HFF-Myc (cell line): ENCODE measurements at places on chromosomes 6 and 20.

DNA sequence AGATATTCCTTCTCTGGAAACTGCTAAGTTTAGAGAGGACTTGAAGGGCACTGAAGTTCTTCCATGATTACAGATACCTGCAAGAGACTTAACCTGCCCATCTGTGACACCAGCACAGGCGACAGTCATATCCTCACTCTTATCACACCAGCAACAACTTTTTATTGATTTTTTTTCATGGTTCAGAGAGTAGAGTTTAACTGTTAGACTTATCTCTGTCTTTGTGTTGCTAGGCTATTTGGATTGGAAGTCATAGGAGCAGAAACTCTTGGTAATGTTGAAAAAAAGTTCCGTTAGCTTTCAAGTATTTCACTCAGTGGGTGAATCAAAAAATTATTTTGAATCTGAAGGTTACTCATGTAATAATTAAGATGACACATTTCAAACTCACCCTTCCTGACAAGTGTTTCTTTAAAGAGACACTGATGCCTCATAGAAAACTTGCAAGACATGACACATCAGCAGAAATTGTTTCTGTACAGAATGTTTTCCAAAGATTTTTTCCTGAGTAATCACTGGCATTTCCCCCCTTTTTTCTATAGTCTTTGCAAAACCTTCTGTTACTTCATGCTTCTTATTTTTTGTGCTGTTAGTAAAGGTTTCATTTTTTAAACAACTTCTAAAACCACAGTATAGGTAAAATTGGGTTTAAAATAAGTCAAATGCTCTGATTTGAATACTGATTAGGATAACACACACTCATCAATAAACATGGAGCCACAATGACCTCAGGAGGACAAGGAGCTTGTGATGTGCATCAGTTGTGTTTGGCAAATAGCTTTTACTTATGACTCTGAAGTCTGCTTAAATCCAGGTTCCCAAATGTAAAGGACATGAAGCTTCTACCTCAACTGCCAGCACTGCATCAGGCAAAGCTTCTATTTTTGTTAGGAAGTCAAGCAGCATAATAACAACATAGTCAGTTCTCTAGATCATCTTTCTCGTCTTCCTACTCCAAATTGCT, 252.9 kb upstream of the MAN1A1 start:
- DNase-seq = no peak

DNA sequence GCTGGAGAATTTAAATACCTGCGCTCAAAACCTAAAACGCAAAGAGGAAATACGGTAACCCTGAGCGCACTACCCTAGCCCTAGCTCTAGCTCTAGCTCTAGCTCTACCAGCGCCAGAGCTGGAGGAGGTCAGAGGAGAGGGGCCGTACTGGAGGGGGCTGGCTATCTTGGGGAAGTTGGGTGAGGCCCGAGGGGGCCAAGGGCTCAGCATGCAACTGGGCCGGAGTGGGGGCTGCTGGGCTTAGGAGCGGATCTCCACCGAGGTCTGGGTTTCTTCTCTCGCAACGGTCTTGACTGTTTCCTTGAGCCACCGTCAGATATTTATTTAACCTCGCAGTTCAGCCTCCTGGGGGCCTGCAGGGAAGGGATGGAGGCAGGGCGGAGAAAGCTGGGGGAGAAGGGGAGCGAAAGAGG, 91.0 kb downstream of the NCR2 start:
- DNase-seq = no peak

- no peak for DNase-seq
Observed at GRCh38 chr6:133704371-133704770, 184.5 kb upstream of the TCF21 start.

DNA sequence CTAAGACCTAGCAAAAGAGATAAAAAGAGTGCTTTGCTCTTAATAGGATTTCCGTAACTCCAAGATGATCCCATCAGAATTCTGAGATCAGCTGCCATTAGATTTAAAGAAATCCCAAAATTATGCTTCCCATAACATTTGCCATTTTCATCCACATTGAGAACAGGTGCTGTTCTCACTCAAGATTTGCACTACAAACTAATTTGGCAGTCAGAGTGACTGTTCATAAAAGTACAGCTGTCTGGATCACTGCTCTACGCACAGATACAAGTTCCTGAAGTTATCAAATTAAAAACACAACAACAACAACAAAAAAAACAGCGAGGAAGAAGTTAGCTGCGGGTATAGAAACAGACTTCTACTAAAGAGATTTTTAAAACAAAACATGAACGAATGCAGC, 58.1 kb downstream of the ASCC3 start:
- no peak for DNase-seq

- DNase-seq = no peak
Observed at GRCh38 chr6:44704240-44705150, 317.0 kb downstream of the CDC5L start.

GRCh38 chr6:7252390-7252789, 60.6 kb downstream of the SSR1 start:
- no peak for DNase-seq

DNA sequence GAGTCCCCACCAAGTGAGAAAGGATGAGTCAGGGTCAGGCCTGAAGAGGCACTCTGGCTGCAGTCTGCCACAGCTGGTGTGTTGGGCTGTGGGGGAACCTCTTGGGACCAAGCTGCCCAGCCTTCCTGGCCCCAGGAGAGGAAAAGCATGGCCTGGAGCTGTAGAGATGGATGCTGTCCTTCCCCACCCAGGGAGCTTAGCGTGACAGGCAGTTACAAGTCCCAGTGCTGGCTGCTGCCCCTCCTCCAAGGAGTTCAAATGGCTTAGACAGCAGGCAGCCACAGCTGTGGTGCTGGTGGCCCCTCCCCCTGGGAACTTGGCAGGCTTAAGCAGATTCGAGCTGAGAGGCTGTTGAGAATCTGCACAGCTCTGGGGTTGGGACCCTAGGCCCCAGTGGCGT, 253.2 kb downstream of the PLCB1 start:
- DNase-seq = no peak

GRCh38 chr6:34617231-34617630, 61.1 kb upstream of the SPDEF start:
- no peak for DNase-seq

GRCh38 chr6:15247500-15248450, 1.9 kb downstream of the JARID2 start:
- no peak for DNase-seq

GRCh38 chr6:6686176-6686575, 97.7 kb downstream of the LY86 start:
- DNase-seq = no peak

DNA sequence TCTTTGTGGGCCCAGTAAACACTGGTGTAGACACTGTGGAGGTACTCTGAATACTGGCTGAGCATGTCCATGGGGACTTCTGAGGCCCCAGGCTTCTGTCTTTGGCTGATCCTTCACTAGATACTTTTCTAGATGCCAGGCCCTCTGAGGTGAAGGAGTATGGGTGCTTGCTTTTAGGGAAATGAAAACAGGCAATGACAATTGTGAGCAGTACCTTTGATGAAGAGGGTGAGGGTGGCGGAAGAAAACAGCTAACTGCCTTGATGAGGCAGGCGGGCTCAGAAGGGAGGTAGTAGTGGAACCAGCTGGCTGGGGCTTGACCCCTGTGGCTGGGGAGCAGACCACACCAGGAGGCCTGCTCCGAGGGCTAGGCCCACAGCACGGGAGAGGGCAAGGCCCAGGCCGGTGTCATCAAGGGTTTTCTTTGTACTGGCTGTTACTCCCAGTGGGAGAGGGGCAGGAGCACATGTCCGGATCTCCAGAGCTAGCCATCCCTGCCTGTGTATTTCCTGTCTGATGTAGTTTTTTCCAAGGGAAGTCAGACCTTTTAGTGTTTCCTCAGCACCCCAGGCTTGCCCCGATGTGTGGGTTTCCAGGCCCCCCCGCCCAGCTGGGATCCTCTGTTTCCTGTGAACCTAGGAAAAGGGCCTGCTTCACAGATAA, 3.9 kb downstream of the PLCG1 start:
- no peak for DNase-seq

DNA sequence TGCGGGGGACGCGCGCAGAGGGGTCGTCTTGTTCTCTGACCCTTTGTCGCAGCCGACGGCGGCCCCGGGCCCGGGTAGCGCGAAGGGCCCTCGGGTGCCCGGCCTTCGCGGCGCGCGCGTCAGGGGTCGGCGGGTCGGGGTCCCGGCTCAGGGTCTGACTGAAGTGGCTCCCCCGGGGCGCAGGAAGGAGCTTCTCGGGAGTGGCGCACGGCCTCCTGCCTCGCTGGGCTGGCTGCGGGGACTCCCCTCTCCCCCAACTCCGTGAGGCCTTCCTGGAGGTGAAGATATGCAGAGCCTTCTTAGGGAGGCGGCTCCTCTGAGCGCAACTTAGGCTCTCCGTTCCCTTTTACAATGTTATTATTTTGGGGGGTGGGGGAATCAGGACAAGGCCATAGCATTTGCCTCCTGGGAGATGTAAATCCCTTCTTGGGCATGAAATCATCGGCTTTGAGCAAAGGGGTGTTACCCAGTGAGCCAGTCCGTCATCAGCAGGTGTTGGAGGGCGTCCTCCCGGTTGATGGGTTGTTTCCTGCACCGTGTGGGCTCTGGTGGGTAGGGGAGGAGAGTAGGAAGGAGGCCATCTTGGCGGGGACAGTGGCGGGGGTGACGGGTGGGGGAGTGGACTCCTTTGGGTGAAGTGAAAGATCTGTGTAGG, 523 bp downstream of the CDS2 start:
- no peak for DNase-seq

DNA sequence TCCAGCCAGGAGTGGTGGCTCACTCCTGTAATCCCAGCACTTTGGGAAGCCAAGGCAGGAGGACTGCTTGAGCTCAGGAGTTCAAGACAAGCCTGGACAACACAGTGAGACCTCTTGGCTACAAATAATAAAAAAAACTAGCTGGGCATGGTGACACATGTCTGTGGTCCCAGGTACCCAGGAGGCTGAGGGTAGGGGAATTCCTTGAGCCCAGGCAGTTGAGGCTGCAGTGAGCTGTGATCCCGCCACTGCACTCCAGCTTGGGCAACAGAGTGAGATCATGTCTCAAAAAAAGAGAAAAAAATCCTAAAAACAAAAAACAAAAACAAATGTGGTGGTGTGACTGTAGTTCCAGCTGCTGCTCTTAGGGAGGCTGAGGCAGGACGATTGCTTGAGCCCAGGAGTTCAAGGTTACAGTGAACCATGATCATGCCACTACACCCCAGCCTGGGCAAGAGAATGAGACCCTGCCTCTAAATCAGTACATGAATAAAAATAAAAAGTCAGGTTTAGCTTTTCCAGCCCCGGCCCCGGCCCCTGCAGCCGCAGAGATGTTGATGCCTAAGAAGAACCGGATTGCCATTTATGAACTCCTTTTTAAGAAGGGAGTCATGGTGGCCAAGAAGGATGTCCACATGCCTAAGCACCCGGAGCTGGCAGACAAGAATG, 13.5 kb upstream of the SNRPC start:
- no peak for DNase-seq

DNA sequence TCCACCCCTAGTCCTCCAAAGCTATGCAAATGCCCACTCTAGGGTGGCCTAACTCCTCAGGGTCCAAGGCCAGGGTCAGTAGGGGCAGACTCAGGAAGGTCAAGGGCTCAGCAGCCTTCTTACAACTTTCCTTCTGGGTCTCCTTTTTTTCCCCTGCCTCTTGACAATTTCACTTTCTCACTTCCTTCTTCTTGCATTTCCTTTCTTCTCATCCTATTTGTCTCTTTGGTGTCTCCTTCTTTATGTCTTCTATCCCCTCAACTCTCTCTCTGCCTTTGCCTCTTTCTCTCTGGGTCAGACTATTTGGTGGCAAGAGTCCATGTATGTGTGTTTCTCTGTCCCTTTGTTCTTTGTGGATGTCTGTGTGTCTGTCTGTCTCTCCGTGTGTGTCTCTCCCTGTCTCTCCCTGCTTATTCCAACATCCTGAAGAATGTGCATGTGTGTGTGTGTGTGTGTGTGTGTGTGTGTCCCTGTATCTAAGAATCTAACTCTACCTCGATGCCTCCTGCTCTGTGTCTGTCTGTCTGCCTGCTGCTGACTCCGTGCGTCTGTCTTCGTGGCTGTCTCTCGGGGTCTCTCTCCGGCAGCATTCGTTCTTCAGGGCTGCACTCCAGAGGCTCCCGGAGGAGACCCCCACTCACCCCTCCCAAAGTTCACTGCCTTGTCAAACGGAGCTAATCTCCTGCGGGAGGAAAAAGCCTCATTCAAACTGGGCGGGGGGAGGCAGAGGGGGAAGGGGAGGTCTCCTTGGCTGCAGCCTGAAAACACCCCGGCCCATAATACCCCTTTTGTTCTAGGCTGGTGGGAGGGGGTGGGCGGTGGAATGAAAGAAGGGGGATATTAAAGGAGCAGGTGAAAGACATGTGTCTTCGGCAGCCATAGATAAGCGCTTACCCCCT, 51.7 kb upstream of the FOXP4 start:
- DNase-seq = no peak

GRCh38 chr6:157954150-157955117, 27.2 kb upstream of the SYNJ2 start:
- DNase-seq = no peak

DNA sequence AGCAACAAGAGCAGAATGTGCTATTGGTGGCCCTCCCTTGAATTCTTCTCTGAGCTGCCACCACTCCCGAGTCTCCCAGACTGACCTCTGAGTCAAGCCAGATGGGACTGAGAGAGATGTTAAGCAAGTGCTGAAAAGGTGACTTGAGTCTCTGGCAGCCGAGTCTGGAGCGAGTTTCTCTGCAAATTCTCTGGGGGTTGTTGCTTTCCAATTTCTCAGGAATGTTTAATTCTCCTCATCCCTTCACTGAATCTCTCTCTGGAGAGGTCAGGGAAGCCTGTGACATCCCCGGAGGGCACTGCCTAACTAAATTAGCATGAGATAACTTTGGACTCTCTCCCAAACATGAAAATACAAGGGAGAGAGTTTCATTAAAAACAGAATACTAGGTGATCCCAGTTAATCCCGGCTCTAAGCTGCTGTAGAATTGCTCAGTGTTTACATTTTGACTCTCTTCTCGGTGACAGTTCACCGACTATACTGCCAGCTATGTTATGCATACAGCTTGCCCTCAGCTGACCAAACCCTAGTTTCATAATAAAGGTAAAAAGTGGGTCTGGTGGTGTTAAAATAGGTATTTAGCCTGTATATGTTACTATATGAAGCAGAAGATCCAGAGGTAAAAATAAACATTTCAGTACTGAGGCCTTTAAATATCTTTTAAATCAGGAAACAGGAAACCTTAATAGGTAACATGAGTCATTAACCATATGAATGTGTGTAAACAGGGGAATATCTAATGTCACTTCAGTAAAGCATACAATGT, 157.9 kb downstream of the FOXC1 start:
- DNase-seq = no peak
